ENCODE measurements at places on chromosomes 1 and 21. TPM values are rescaled to one million over a fixed set of nuclear protein-coding genes. Genes with fewer than 3 reads are reported as not detected.
A peak's percentile ranks its signal among the peaks of the same experiment; 100 is the strongest.

DNA sequence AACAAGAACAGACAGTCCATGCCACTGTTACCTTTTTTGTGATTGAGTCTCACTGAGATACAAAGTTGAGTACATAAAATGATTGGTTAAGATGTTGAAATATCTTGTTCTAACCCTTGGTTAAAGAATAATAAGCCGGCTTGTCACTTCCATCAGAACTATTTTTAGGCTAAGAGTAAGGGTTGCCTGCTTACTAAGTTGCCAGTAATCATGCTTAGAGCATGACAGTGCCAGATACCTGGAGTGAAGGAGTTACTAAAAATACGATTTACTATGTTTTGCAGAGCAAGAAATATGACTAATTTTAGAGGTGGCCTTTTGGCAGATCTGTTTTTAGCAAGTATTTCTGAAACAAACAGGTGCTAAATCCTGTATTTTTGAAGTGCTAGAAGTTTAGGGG, 6.0 kb downstream of the HUNK start:
- H3K4me1 ChIP-seq, result no peaks in the 10 kb centered on the region
- H3K27me3 ChIP-seq, result peaks cover 23% of the 10 kb centered on the region
- no peak for DNase-seq
- H3K27ac ChIP-seq, result no peak overlapping the region
- no peak overlapping the region for H3K4me3 ChIP-seq

GRCh38 chr1:25615172-25615541, 1.4 kb upstream of the MAN1C1 start:
- peaks cover 16% of the 10 kb centered on the region for H3K4me1 ChIP-seq
- no peak overlapping the region for H3K4me3 ChIP-seq
- H3K27ac ChIP-seq, result no peak overlapping the region
- DNase-seq, result no peak
- no peaks in the 10 kb centered on the region for H3K36me3 ChIP-seq

DNA sequence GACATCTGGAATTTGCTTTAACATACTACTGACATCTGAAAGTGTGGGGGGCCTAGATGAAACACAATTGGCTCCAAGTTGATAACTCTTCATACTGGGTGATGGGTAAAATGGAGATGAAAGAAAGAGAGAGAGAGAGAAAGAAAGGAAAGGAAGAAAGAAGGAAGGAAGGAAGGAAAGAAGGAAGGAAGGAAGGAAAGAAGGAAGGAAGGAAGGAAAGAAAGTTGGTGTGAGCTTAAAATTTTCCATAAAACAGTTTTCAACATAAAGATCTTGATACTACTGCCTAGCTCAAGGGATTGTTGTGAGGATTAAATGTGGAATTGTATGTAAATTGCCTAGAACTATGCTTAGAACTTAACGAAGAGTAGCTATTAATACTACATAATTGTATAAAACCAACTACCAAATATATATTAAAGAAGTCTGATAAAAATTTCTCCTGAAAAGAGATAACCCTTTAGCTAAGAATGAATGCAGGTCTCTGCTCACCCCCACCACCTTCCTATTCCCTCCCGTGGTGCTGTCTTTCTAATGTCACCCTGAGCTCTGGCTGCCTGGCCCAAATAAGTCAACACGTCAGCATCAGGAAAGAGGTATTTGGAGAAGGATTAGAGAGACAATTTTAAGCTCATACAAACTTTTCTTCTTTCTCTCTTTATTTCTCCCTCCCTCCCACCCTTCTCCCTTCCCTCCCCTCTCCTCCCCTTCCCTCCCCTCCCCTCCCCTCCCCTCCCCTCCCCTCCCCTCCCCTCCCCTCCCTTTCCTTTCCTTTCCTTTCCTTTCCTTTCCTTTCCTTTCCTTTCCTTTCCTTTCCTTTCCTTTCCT, 89.3 kb upstream of the SGIP1 start:
- H3K4me3 ChIP-seq, result no peak overlapping the region
- H3K27me3 ChIP-seq, result no peaks in the 10 kb centered on the region
- H3K4me1 ChIP-seq, result peaks cover 9% of the 10 kb centered on the region

GRCh38 chr1:226902601-226903000, 32.2 kb downstream of the PSEN2 start:
- H3K4me3 ChIP-seq, result no peak overlapping the region
- no peak for DNase-seq
- no peaks in the 10 kb centered on the region for H3K36me3 ChIP-seq

- no peaks in the 10 kb centered on the region for H3K36me3 ChIP-seq
- peak overlapping the region; percentile 76 for H3K27ac ChIP-seq
- peak overlapping the region; percentile 94 for H3K4me3 ChIP-seq
- no peak for DNase-seq
- H3K27me3 ChIP-seq, result no peaks in the 10 kb centered on the region
Observed at GRCh38 chr1:27233667-27234048, 774 bp upstream of the WDTC1 start.

GRCh38 chr1:102098536-102098935, 101.8 kb upstream of the OLFM3 start:
- H3K27ac ChIP-seq, result no peak overlapping the region
- no peaks in the 10 kb centered on the region for H3K27me3 ChIP-seq
- no peak for DNase-seq
- no peaks in the 10 kb centered on the region for H3K36me3 ChIP-seq
- H3K4me3 ChIP-seq, result no peak overlapping the region
- no peaks in the 10 kb centered on the region for H3K4me1 ChIP-seq

DNA sequence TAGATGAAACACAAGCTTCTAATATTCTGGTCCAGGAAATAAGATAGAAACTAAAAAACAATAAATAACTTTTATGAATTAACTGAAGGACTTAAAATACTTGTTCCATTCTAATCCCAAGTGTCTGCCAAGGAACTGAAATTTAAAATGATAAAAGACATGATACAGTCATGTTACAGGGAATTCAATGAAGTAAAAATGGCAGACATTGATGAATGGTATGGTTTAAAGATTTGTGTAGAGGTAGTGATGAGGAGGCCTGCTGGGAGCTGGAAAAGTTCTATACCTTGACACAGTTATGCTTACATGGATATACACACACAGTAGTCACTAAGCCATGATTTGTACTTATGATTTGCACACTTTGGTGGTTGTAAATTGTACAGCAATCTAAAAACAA, 2.1 kb upstream of the UBR4 start:
- H3K36me3 ChIP-seq, result peaks cover 7% of the 10 kb centered on the region
- H3K27ac ChIP-seq, result no peak overlapping the region
- DNase-seq, result no peak
- H3K4me3 ChIP-seq, result no peak overlapping the region
- no peaks in the 10 kb centered on the region for H3K27me3 ChIP-seq
- H3K4me1 ChIP-seq, result peaks cover 12% of the 10 kb centered on the region

GRCh38 chr1:30845904-30846290, 62.7 kb downstream of the SDC3 start:
- H3K36me3 ChIP-seq, result no peaks in the 10 kb centered on the region
- no peak for DNase-seq
- no peaks in the 10 kb centered on the region for H3K4me1 ChIP-seq

- peaks cover 41% of the 10 kb centered on the region for H3K27me3 ChIP-seq
- H3K4me3 ChIP-seq, result no peak overlapping the region
- H3K36me3 ChIP-seq, result no peaks in the 10 kb centered on the region
- DNase-seq, result no peak
- H3K4me1 ChIP-seq, result peaks cover 3% of the 10 kb centered on the region
Observed at GRCh38 chr21:31869750-31870149, 3.1 kb upstream of the HUNK start.

DNA sequence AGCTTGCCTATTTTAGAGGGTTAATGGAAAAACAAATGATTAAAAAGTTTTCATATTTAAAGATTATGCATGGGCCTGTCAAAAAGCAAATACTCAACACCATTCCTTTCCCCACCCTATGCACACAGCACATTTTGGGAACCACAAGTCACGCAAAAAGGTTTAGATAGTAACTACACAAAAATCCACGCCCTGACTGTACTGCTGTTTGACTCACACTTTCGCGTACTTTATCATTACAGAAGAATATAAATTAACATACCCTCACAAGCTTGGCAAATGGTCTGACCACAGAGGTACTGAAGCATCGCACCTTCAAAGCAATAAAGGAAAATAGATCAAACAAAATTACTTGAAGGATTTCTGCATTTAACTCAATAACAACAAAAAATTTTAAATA, 1.4 kb downstream of the ATP5PO start:
- H3K36me3 ChIP-seq, result peaks cover 39% of the 10 kb centered on the region
- no peaks in the 10 kb centered on the region for H3K27me3 ChIP-seq
- no peak overlapping the region for H3K4me3 ChIP-seq
- no peak overlapping the region for H3K27ac ChIP-seq

DNA sequence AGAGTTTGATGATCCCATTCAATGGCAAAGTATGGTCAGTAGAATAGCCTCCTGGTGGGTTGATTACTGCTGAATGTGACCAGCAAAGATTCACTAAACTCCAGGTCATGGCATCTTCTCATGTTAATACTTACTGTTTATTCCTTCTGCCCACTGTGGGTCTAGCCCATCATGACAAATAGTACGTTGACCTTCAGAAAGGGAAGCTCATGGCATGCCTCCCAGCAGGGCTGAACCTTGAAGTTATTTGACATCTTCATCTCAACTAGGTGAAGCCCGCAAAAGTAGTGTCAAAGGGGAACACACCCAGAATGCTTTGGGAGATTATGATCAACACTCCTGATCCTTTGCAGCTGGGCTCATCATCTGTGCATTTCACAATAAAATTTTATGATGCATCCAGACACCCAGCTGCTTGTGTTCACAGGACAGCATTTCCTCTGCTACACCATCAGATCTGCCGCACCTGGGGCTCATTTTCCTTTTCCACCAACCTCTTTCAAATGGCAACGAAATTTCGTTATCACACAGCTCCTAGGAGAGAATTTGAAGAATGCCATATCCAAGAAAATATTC, 49.6 kb downstream of the HLX start:
- no peaks in the 10 kb centered on the region for H3K36me3 ChIP-seq
- H3K27me3 ChIP-seq, result no peaks in the 10 kb centered on the region
- H3K4me3 ChIP-seq, result no peak overlapping the region
- H3K27ac ChIP-seq, result no peak overlapping the region
- H3K4me1 ChIP-seq, result peaks cover 12% of the 10 kb centered on the region

DNA sequence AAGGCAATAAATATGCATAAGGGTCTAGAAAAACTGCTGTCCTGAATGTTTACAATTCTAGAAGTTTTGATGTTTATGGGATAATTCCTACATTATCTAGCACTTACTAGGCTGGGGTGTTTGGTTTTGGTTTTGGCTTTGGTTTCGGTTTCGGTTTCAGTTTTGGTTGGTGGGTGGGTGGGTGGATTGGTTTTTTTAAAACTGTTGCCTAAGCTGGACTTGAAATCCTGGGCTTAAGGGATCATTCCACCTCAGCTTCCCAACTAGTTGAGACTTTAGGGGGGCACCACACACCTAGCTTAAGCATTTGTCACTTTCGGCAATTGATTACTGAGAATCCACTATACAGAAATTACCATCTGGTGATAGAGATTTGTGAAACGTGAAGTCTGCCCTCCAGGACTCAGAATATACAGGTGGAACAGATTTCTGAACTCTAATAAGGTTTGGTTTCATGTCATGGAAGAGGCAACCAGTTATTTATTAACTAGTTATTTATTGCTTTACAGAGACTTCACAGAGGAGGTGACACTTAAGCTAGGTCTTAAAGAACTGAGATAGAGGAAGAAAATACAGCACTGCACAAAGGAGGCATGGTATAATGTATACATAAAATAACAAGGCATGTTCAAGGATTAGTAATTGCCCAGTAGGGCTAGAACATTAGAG, 69.6 kb downstream of the PIK3R3 start:
- DNase-seq, result peak; percentile 58
- H3K36me3 ChIP-seq, result peaks cover 22% of the 10 kb centered on the region
- no peak overlapping the region for H3K4me3 ChIP-seq
- H3K27ac ChIP-seq, result no peak overlapping the region
- no peaks in the 10 kb centered on the region for H3K27me3 ChIP-seq

DNA sequence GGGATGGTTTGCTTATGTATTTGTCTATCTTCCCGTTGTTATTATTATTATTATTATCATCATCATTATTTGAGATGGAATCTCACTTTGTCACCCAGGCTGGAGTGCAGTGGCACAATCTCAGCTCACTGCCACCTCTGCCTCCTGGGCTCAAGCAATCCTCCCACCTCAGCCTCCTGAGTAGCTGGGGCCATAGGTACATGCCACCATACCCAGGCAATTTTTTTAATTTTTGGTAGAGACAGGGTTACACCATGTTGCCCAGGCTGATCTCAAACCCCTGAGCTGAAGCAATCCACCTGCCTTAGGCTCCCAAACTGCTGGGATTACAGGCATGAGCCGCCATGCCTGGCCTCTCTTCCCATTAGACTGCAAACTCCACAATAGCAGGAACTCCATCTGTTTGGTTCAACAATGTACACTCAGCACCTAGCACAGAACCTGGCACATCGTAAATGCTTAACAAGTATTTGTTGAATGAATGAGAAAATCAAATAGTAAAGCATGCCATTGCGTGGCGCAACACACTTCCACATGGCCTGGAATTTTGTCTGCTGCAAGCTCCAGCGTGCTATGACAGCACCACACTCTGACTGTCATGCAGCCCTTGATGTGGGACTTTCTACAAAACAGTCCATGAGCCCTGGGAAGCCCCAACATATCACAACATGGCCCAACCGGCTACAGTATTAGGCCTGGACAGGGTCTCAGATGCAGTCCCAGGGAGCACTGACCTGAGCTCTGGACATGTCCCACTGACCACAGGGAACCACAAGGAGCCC, 3.8 kb upstream of the TINAGL1 start:
- H3K27ac ChIP-seq, result no peak overlapping the region
- H3K4me3 ChIP-seq, result no peak overlapping the region
- no peak for DNase-seq
- peaks cover 20% of the 10 kb centered on the region for H3K4me1 ChIP-seq

- peak overlapping the region; percentile 15 for H3K27ac ChIP-seq
- peaks cover 51% of the 10 kb centered on the region for H3K27me3 ChIP-seq
- H3K36me3 ChIP-seq, result no peaks in the 10 kb centered on the region
- DNase-seq, result no peak
Observed at GRCh38 chr1:2229911-2230731, 2.0 kb downstream of the SKI start.

DNA sequence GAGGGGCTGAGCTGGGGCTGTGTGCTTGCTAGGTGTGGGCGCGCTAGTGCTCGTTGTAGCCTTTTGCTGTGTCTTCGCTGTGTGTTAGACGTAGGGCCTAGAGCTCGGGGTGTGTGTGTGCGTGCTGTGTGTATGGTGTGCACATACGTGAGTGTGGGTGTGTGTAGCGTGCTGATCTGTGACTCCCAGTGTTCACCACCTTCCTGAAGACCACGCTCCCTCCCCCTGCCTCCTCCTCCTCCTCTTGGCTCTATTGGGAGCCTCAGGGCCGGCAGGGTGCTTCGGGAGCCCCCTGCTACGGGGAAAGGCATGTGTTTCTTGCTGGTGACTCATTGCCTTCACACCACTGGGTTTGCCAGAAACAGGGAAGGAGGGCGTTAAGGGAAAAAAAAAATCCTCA, 9.4 kb upstream of the KCNC4 start:
- no peaks in the 10 kb centered on the region for H3K4me1 ChIP-seq
- no peaks in the 10 kb centered on the region for H3K27me3 ChIP-seq

GRCh38 chr1:93565496-93566206, 116.0 kb downstream of the BCAR3 start:
- H3K36me3 ChIP-seq, result no peaks in the 10 kb centered on the region
- H3K27me3 ChIP-seq, result no peaks in the 10 kb centered on the region
- H3K4me3 ChIP-seq, result no peak overlapping the region
- no peak overlapping the region for H3K27ac ChIP-seq

GRCh38 chr1:119674835-119675289, 26.8 kb upstream of the ZNF697 start:
- DNase-seq, result no peak
- H3K36me3 ChIP-seq, result no peaks in the 10 kb centered on the region
- no peaks in the 10 kb centered on the region for H3K27me3 ChIP-seq
- H3K4me1 ChIP-seq, result no peaks in the 10 kb centered on the region
- no peak overlapping the region for H3K4me3 ChIP-seq

Gene RSPO1
- total RNA-seq, result not detected

Gene TRNP1
- total RNA-seq, result 2.3 TPM

Gene BSND
- total RNA-seq, result 0.14 TPM

Gene TCHHL1
- total RNA-seq, result 0.05 TPM

Gene TRMT1L
- total RNA-seq, result 15.6 TPM

Gene FAAP20
- total RNA-seq, result 20.4 TPM

Gene RPL5
- total RNA-seq, result 2,242 TPM

Gene ACTL8
- 0.28 TPM for total RNA-seq

Gene HSD3B2
- 0.42 TPM for total RNA-seq
